ENCODE measurements at places on chromosomes 6 and 20.
A peak's percentile ranks its signal among the peaks of the same experiment; 100 is the strongest.

GRCh38 chr6:40432982-40433381 is 154.2 kb downstream of the LRFN2 start:
- no peak for DNase-seq

- no peak for DNase-seq
These were observed 326.3 kb downstream of the UBE3D start for GRCh38 chr6:82739303-82739702.

DNA sequence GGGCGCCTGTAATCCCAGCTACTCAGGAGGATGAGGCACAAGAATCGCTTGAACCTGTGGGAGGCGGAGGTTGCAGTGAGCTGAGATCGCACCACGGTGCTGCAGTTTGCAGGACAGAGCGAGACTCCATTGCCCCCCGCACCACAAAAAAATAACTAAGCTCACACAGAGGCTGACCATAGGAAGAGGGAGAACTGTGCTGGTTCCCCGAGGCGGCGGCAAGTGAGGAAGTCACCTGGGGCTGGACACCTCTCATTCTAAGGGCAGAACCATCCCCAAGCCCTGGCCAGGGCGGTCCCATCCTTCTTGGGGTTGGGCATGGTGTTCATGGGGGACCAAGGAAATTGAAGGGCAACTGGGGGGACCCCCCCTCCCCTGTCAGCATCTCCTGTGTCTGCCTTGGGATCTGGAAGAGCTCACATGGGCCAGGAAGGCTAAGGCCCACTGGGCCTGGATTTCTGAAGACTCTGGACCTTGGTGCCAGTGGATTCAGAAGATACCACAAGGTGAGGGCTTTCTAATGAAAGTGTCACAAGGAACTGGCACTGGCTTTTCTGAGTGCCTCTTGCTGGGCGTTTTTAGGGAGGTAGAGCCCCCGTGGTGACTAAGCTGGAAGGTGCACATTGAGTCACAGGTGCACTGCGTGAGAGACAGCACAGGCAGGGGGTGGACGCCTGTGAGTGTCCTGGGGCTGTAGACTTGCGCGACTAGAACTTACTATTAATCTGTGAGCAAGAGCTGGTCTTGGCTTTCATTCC is 11.5 kb downstream of the IRF4 start:
- no peak for DNase-seq

DNA sequence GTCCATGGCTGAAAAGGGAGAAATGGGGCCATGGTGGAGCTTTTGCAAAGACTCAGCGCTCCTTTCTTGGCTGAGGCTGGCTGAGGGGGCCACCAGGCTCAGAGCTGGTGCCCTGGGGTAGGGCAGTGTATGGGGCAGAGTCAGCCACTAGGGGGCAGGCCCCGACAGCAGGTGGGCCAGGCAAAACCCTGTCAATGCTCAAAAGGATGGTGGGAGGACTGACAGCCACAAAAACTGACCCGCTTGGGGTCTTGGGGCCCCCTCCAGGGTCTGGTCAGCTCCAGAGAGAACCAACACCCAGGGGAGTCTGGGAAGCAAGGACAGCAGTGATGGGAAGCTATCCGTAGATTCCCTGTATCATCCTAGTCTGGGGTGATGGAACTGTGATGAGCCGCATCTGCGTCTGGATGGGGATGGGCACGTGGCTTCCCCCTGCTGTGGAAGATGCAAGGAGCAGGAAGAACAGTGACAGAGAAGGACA is 306.9 kb downstream of the DHX35 start:
- peak; percentile 58 for DNase-seq

- DNase-seq, result no peak
These were observed 93.6 kb upstream of the FAM184A start for GRCh38 chr6:119171864-119172588.

DNA sequence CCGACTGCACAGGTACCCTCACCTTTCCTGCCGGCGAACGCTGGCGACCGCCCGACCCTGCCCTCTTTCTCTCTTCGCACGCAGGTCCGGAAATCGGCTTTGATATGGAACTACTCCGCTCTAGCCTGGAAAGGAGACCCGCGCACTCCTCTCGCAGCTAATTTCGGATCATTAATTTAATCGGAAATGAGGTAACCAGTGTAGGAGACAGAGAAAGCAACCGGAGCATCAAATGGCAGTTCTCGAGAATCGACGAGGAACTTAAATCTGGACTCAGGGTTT is 949 bp upstream of the ATXN1 start:
- no peak for DNase-seq

- no peak for DNase-seq
These were observed 337.4 kb upstream of the PRDM1 start for GRCh38 chr6:105748737-105749161.

DNA sequence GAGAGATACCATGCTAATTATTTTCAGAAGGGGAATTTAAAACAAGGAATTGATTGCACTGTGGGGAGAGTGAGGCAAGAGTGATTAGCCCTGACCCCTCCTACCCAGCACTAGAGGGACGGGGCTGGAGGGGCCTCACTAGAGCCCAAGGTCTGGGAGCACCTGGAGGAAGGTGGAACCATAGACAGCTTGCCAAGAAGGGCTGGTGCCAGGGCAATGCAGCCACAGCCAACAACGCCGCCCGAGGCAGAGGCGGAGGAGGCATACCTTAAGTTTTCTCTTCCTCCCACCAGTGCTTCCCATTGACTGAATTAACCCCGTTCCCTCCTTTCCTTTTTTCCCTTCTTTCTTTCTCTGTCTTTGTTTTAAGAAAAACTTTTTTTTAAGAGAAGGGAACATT is 40.0 kb downstream of the IYD start:
- no peak for DNase-seq

DNA sequence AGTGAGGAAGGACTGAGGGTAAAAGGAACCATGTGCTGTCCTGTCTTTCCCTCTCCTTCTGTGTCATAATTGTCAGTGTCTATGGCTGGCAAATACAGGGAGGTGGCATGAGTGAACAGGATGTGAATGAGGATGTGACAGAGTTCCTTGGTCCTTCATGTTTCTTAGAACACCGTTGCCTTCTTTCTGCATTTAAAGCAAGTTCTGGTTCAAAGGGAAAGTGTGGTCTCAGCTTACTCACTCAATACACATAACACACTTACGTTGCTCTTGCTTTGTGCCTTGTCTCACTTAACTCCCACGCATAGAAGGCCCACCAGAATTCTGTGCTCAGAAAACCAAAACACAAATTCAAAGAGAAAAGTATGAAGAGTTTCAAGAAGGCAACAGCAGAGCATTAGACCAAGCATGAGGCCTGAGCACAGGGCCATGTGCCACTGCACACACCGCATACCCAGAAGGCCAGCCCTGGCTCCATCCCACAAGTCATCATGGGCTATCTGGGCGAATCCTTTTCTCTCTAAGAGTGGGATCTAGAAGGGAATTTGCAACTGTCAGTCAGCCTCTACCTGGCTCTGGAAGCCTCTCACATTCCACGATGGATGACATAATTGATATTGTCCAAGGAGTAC is 38.9 kb upstream of the SAYSD1 start:
- DNase-seq, result no peak

- DNase-seq, result no peak
These were observed 347.7 kb downstream of the BCKDHB start for GRCh38 chr6:80454197-80454596.

DNA sequence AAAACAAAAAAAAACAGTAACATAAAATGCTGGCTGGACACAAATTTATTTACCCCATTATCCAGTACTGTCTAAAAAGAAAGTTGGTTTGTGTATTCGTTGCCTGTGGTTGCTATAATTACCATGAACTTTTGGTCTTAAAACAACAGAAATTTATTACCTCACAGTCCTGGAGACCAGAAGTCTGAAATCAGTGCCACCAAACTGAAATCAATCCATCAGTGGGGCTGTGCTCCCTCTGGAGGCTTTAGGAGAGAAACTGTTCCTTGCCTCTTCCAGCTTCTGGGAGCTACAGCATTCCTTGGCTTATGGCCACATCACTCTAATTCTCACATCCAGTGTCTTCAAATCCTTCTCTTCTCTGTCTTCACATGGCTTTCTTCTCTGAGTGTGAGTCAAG is 79.4 kb downstream of the SNX5 start:
- DNase-seq, result no peak

- no peak for DNase-seq
These were observed 662.8 kb downstream of the TBC1D32 start for GRCh38 chr6:120671519-120671918.

DNA sequence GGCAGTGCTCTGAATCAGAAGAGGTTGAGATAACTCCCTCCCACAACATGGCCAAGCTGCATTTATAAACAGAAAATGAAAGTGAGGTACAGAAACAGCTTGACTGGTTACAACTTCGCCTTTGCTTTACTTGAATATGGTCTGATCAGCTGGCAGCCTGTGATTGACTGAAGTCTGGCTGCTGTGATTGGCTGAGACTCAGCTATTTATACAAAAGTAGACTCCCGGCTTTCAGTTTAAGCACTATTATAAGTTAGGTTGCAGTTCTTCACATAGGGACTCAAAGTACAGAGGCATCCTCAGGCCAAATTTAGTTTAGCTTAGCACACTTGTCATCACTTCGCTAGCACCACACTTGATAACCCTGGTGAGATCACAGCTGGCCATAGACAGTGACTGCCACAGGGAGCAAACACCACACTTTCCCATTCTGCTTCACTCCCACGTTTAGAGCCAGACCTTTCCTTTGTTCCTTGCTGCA is 362.6 kb downstream of the EPM2A start:
- peak; percentile 23 for DNase-seq

- DNase-seq, result no peak
These were observed 11.2 kb downstream of the BAG2 start for GRCh38 chr6:57183336-57183735.

DNA sequence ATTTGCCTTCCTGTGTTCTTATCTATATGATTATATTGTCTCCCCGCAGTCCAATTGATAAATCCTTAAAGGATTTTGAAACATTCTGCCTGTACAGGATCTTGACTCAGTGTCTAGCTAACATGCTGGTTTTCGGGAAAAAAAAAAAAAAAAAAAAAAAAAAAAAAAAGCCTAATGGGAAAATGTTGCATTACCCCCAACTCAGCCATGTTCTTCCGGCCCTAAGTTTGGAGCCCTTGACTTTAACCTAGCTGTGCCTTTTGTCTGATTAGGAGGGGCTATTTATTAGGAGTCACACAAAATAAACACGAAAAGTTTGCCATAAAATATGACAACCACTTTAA is 244.4 kb upstream of the TCF21 start:
- DNase-seq, result no peak

DNA sequence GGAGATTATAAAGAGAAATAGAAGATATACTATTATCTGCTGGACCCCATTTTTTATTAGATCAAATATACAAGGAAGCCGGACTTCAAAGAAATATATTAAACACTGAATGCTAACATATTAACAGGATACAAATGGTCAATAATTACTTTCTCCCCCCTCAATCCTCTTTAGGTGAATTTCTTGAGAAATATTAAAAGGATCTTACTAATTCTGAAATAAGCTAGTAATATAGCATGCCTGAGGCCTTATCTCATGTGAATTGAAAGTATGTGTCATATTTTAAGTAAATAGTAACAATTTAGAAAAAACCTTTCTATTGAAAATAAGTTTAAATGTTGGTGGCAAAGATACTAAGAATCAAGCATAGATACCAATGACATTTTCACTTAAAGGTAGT is 954.7 kb upstream of the MAN1A1 start:
- no peak for DNase-seq

GRCh38 chr20:41141153-41141815 is 3.9 kb downstream of the PLCG1 start:
- peak; percentile 48 for DNase-seq

- no peak for DNase-seq
These were observed 2.5 kb upstream of the HSPA12B start for GRCh38 chr20:3729811-3730540.

DNA sequence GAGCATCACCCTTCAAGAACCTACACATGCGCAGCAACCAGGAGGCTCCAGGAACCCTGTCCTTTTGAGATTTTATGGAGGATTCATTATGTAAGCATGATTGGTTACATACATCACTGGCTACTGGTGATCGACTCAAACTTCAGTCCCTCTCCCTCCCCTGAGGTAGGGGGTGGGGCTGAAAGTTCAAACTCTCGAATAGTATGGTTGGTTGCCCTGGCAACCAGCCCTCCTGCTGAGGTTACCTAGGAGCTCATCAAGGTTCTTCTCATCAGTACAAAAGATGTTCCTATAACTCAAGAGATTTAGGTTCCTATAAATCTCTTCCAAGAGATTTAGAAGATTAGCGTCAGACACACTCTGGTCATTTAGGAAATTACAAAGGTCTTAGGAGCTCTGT is 21.9 kb upstream of the ZSCAN9 start:
- no peak for DNase-seq

DNA sequence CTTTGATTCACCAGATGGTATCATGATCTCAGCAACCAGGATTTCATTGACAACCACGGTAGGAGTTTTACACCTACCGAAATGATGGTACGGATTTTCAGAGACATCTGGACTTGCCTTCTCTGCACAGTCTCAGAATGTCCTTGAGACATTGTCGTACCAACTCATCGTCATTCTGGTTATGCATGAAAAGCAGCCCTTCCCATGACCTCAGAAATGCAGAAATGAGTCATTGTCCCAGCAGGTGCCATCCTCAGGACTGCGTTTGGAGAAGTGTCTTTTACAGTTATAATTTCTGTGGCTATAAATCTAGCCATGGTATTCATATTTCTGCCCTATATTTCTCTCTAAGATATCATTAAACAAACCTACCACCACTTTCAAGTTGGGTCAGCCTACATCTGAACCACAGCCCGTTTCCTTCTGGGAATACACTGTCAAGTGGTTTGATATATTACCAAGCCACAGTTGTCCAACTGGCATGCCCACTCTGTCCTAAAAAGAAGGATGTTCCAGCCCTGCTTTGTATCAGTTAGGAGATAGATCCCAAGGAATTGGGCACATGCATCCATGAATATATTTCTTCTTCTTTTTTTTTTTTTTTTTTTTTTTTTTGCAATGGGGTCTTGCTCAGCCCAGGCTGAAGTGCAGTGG is 7.5 kb upstream of the BFSP1 start:
- DNase-seq, result peak; percentile 43

DNA sequence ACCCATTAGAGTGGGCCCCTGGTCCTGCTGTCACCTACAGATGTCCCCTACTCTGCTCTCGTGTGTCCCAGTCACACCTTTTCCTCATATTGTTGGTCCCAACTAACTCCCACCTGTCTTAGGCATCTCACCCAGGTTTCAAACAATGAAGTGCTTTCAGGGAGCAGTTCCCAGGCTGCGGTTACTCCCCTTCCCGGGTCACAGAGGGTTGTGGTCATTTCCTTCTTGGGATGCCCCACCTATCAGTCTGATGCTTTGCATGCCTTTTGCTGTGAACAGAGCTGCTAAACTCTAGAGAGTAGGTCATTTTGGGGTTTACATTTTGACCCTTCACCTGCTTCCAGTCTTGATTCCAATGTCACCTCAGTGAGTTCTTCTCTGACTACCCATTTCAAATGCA is 181.6 kb downstream of the CDC5L start:
- DNase-seq, result no peak
